ENCODE measurements at places on chromosomes 3 and 15.

GRCh38 chr3:103052236-103052830 is 617.5 kb downstream of the ZPLD1 start:
- no peak for DNase-seq

GRCh38 chr3:40313975-40314860 is 4.7 kb downstream of the EIF1B start:
- no peak for DNase-seq

- no peak for DNase-seq
Observed at GRCh38 chr3:151002003-151002981, 29.8 kb upstream of the CLRN1 start.

GRCh38 chr3:83843716-83844115 is 1115.1 kb upstream of the CADM2 start:
- no peak for DNase-seq

DNA sequence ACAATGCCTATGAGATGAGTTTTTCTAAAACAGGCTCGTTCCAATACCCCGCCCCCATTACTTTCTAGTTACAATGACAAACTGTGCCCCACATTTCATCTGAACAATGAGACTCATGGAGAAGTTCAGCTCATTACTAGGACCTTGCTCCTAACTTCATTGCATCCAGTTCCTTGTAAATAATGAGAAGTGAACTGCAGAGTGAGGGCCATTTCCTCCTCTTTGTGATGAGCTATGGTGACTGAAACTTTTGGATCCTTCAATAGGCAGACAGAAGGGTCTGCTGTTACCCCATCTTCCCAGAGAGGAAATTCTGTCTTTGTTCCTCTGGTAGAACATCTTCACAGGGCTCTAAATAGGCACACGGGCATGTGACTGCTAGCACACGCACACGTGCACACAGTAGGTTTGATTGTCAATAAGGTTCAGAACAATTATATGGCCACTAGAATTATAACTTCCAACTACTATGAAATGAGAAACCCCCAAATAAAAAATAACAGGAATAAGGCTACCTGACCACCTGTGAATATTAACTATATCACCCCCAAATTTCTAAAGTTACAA is 51.8 kb downstream of the SERP1 start:
- DNase-seq = no peak

DNA sequence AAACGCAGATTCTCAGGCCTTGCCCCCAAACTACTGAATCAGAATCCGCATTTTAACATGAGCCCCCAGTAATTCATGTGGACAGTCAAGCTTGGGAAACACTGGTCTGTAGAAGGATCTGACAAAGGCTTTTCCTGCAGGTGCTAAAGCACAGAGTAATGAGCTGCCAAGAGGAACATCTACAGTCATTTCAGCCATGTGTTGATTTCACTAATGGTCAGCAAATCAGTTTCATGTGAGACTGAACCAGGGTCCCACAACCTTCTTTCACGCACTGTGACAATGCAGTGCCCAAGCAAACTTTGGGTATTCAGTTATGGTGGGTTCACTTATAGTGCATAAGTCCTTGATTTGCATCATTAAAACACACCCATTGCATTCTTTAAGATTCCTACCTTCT is 237.6 kb downstream of the TUSC7 start:
- DNase-seq = no peak

- DNase-seq = no peak
Observed at GRCh38 chr15:95169541-95170459, 938.4 kb downstream of the MCTP2 start.

- DNase-seq = no peak
Observed at GRCh38 chr3:31456373-31456772, 76.4 kb upstream of the STT3B start.

GRCh38 chr3:108021131-108021530 is 69.7 kb downstream of the CD47 start:
- DNase-seq = no peak

DNA sequence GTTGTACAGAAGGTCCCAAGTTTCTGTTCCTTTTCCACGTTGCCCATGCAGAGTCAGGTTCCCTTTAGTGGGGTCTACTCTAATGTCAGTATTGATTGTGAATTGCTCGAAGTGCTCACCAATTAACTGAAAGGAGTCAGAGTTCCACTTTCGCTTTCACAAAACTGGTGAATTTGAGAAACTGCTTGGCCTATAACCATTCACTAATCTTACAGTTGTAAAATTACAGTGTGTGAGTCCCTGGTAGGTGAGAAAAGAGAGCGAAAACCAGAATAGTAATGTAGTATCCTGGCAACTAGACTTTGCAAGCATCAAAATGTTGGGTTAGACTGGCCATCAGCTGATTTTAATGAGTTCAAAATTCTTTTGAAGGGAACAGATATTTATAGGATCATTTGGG is 237.5 kb upstream of the CHRM5 start:
- DNase-seq = no peak
